Stimulated activated CD4-positive, alpha-beta T cell treated with anti-CD3 and anti-CD28 coated beads, Interleukin-15, amount 100 ng/mL, for 1 hour (primary cell): ENCODE measurements at places on chromosomes 6 and 20.

DNA sequence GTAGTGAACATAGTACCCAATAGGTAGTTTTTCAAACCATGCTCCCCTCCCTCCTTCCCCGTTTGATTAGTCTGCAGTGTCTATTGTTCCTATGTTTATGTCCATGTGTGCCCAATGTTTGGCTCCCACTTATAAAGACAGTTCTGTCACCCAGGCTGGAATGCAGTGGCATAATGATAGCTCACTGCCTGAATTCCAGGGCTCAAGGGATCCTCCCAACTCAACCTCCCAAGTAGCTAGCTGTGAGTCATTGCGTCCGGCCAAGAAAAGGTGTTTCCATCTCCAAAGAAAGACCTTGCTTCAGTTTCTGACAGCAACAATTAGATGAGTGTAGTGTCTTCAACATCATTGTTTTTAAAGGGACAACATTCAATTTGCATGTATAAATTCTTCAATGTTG is 131.1 kb upstream of the CEP162 start:
- DNase-seq, result no peak

DNA sequence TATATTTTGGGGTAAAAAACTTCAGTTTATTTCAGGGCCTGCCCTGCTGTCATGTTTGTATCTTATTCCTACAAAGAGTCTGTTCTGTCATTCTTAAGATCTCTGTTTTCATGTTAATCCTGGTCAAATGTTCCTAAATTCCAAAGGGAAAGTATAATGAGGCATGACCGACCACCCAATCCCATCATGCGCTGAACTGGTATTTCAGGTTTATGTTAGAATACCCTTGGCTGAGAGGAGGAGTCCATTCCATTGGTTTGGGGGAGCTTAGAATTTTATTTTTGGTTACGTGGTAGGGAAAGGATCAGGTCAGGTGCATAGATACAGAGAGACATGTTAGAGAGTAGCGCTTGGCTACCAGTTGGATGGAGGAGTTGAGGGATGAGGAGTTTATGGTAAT is 25.7 kb downstream of the CFAP61 start:
- DNase-seq, result no peak

GRCh38 chr20:11195899-11196558 is 522.2 kb upstream of the JAG1 start:
- no peak for DNase-seq

DNA sequence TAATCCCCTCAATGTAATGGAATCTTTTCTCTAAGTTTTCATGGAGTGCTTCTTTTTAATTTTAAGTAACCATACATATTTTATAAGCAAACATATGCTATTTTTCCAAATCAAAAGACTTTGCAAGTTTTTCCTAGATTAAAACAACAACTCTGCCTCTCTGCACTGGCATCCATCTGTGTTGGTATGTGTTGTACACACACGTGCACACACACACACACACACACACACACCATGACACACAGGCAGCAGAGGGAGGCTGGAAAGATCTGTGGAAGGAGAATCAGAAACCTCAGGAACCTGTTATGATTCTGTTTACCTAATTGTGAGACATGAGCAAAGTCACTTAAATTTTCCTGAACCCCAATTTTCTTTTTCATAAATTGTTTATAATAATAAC is 295.0 kb upstream of the PRDM1 start:
- DNase-seq, result no peak

DNA sequence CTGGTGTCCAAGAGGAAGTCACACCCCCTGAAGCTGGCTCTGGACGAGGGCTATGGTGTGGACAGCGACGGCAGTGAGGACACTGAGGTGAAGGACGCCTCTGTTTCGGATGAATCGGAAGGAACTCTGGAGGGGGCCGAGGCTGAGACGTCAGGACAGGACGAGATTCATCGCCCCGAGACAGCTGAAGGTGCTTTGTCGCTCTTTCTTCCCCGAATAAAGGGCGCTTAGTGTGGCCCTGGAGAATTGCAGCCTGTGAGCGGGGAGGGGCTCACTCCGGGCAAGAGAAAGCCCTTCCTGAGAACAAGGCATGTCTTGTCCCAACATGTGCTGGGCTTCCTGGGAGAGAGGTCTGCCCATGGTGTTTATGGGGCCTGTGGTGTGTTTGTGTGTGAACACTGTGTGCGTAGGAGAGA is 41.4 kb downstream of the MYT1 start:
- DNase-seq, result no peak

DNA sequence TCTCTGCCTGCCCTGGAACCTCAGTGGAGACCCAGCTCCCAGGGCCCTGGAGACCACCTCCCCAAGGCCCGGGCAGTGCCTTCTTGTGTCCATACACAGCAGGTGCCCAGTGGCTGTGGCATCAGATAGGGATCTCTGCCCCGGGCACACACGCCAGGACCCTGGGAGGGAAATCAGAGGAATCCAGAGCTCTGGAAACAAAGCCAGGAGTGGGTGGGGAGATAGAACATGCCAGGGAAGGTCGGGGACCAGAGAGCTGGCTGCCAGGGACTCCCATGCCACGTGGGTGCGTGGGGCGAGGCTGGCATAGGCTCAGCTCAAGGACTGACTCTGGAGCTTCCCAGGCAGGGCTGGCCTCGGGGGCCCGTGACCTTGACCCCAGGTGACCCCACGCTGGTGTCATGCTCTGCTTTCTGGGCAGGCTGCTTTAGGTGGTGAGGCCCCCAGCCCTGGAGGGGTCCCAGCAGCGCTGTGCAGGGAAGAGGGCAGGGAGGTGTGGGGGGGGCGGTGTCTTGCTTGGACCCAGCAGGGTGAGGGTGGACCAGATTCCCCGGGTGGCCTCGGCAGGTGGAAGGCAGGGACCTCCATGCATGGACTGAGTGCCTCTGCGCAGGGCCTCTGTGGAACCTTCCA is 17.6 kb upstream of the GATA5 start:
- DNase-seq, result no peak

DNA sequence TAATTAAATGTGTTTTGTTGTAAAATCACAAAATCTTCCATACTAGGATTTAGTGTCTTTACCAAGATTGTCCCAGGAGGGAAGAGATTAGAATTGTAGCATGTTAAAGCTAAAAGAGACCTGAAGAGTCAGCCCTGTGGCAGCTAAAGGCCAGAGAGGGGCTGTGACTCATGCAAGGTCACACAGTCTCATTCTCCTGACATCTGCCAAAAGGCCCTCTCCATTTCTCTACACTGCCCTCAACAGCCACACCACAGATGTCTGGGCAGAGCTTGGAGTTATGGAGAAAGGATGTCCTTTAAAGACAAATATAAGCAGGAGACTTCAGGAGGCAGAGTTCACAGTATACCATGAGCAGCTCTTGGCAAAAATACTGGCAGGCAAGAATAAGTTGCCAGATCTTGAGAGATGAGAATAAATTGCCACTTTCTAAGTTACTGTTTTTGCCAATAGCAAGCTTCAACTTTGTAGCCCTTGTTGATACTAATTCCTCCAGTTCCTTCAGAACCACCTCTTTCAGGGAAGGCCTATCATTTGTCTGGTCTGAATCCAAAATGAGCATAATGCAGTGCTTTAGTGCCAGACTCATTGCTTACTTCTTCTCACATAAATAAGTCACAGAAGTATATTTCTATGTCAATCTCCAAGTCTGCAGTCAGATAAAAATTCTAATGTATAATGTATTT is 41.7 kb downstream of the AKIRIN2 start:
- DNase-seq, result no peak

- no peak for DNase-seq
Measured at GRCh38 chr20:35559042-35559693, 17.3 kb downstream of the ERGIC3 start.

GRCh38 chr6:11318835-11319813 is 86.7 kb upstream of the NEDD9 start:
- DNase-seq, result no peak

- no peak for DNase-seq
Measured at GRCh38 chr6:101114703-101115102, 233.6 kb upstream of the ASCC3 start.

- no peak for DNase-seq
Measured at GRCh38 chr20:8094850-8095249, 37.2 kb upstream of the PLCB1 start.

DNA sequence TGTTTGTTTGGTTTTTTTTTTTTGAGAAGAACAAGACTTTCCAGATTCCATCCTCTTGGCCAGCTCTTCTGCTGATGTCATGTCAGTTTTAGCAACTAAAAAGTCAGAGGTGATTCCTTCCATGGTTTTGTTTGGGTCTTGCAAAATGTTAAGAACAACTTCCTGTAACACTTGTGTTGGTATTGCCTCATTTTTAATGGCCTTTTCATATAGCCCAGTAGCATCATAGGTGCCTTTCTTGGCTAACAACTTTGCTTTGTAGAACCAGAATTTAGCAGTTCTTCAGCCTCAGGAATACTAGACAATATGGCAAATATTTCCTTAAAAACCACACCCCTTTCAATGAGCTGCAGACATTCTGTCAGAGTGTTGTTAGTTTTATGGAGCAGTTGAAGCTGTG is 99.5 kb upstream of the SIRPG start:
- DNase-seq, result no peak

GRCh38 chr6:90586546-90586835 is 381 bp downstream of the MAP3K7 start:
- peak; percentile 8 for DNase-seq

- no peak for DNase-seq
Measured at GRCh38 chr20:33969563-33969962, 24.1 kb upstream of the RALY start.

- peak; percentile 40 for DNase-seq
Measured at GRCh38 chr20:18496740-18497592, at the start of gene RBBP9. Gene RBBP9, minus strand, starts transcription at chr20:18497225. Its CDS starts 58 bp downstream, at chr20:18497167.

DNA sequence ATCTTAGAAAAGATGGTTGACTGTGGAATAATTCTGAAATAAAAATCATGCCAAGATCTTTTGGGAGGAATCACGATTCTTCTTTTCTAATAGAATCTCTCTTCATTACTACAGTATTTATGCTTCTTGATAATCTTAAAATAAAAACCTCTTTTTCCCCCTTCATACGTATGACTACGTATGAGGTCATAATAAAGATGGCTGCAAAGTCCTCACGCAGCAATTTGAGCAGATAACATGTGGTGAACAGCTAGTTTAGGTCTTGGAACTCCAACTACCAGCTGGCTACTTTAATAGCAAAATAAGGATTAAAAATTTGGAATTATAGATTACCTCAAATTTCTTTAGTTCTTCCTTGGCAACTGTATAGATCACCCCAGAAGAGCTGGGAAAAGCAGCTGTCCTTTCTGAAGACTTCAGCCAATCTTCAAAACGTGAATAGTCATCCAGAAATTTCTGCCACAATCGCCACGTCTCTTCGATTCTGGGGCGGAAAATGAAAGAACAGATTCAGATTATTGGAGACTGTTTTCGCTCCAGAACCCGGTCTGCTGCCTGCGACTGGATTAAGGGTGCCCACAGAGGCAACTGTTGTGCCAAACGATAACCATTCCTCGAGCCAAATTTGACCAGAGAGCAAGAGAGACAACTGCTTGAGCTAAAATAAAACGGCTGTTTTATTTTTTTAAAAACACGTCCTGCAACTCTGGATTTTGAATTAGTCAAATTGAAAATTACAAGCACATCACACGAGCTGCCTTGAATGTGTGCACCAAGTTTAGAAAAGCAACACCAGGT is 347.3 kb downstream of the ESR1 start:
- DNase-seq, result no peak

GRCh38 chr6:158706369-158706982 is 56.6 kb downstream of the SYTL3 start:
- DNase-seq, result no peak

DNA sequence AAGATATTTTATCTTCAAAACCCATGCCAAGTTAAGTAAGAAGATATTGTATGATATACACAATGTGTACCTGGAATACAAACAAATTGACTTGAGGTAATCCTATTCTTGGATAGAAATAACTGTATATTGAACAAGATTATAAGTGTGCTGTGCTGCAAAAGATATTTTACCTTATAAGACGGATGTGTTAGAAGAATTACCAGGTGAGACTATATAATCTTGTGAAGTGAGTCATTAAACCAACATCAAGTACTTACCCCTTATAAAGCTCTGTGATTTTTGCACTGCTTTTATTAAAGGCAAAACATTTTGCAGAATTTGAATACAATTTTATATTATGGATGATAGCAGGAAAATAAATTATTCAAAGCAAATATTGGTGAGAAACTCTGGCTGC is 570.0 kb downstream of the MMUT start:
- no peak for DNase-seq

GRCh38 chr20:5714261-5715041 is 35.8 kb upstream of the SHLD1 start:
- peak; percentile 8 for DNase-seq

DNA sequence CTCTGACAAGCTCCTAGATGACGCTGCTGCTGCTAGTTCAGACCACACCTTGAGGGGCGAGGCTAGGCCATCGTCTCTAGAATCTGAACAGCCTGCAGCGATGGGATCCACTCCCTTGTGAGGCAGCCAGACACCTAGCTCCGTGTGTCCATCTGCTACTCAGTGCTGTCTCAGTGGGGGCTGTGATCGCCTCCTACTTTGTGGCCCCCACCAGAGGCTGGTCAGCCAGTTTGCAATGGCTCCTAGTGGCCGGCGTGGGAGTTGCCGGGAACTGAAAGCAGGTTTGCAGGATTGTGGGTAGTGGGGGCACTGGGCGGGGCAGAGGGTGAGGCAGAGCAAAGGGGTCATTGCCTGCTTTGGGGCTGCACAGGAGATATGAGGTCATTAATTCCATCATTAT is 2.8 kb downstream of the CCN5 start:
- no peak for DNase-seq

DNA sequence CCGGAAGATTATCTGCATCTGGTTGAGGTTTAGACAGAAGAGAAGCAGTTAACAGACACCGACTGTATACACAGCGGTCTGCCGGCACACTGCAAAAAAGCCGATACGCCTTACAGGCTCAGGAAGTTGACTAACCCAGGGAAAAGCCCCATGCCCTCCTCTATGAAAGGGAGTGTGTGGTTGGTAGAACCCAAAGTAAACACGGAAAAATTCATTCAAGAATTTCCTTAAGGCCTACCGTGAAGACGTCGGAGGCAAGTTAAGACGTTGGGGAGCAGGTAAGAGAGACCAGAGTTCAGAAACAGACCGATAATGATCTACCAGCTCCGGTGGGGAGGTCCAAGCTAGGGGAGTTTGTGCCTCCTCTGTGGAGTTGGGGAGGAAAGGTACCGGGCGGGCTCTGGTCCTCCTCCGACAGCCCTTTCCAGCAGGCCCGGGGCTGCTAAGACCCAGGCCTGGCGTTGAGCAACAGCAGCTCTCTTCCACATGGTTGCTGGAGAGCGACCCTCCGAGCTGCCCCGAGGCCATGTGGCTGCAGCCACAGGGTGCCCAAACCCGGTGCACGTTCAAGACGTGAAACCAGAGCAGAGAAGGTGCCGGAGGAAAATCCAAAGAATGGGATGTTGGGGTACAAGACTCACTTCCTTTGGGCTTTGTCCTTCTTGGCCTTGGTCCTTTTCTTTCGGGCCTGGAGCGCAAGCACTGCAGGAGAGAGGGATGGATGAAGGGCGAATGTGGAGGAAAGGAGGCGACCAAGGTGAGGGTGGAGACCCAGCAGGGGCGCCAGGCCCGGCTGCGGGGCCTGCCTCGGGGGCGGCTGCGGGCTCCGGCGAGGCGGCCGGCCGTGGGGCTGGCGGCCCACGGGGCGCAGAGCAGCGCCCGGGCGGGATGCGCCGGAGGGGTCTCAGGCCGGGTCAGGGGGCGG is 809 bp downstream of the SRPK1 start:
- peak; percentile 20 for DNase-seq
